CD14-positive monocyte (primary cell): ENCODE measurements at places on chromosomes 11 and 22.

DNA sequence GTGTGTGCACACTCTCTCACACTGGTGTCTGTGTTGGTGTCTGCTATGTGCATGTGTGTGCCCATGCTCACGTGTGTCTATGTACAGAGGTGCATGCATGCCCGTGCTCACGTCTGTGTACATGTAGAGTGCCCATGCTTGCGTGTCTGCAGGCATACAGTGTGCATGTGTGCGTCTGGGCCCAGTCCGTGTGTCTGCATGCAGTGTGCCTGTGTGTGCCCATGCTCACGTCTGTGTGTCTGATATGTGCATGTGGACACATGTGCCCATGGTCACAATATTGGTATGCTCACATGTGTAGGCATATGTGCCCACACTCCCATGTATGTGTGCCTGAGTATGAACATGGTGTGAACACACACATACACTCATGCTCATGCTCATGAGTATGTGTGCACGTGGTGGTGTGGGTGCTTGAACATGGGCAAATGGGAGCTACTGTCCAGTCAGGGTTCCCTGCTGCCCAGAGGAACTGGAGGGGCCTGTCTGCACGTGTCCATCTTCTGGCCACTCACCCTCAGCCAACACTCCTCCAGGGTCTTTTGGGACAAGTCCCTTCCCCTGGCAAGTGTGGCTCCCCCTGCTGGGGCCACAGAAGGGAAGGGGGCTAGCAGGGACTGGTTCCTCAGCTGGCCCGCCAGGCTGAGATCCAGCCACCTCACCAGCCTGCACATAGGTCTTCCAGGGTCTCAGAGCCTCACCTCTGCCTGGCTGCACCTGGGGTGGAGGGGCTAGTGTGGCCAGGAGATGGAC lies 7.3 kb upstream of the TBX1 start:
- DNase-seq = no peak

DNA sequence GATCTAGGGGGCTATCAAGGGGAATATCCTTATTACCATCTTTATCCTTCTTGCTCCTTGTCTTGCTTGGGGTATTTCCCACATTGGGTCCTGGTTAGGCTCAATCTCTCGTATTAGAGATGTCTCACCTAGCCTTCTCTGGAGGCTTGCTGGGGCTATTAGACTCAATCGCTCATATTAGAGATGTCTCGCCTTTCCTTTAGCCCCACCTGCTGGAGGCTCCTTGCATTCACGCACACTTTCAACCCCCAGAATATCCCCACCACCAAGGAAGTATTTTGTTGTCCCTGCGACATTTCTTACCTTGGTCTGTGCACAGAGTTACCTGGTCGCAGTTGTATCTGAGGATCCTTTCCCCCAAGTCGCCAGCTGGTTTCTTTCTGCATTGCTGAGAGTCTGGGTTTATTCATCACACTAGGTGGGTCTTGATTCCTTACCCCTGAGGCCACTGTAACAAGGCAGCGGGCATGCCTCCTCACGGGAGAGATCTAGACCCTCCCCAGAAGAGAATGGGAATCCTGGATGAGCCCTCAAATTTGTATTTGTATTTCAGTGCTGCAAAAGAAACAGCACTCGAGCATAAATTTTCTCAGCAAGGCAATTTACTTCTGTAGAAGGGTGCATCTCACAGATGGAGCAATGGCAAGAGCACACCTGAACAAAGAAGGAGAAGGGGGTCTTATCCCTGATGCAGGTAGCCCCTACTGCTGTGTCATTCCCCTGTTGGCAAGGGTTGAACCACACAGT lies 15.9 kb upstream of the HYLS1 start:
- DNase-seq = no peak

DNA sequence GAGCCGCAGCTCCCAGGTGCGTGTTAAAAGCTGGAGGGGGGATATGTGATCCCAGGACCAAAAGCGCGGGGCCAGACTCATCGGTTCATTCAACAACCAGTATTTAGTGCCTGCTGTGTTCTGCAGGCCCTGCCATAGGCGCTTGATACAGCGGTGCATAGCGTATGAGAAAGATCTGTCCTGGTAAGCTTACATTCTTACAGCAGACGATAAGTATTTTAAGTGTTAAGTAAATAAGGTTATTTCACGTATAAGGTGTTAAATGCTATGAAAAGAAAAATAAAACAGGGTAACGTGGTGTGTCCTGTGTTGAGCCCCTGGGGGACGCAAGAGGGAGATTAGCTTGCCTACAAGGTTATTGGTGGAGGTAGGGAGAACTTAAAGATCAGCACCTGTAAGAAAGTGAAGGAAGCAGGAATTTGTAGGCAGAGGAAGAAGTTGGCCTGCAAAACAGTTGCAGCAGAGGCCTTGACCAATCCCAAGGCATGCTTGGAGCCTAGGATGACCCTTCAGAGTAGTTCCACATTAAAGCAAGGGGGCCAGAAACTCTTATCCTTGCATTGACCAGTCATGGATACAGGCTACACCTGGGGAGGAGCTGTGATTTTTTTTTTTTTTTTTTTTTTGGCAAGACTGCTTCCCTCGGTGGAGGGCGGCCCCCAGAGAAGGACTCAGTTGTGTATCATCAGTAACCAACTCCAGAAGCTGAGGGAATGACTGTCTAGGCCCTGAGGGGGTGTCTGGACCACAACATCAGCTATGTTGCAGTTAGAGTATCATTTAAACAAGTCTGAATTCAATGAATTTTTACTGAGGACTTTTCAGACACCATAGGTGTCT lies 487 bp upstream of the LIPT2 start:
- no peak for DNase-seq

DNA sequence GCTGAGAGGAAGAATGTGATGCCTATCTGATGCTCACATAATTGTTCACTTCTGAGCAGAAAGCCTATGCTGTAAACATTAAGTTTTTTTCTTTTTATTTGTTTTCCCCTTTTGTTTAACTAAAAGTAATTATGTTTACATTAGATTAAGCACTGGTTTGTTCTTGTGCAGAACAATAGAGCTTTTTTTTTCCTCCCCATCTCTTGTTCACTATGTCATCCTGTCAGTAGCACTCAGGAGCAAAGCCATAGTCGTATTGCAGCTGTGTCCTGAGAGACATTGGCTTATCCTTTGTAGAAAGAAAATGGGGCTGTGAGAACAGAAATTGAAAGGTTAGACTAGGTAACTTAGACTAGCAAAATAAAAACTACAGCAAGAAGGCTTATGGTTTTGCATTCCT lies 301.8 kb upstream of the RAG2 start:
- no peak for DNase-seq

DNA sequence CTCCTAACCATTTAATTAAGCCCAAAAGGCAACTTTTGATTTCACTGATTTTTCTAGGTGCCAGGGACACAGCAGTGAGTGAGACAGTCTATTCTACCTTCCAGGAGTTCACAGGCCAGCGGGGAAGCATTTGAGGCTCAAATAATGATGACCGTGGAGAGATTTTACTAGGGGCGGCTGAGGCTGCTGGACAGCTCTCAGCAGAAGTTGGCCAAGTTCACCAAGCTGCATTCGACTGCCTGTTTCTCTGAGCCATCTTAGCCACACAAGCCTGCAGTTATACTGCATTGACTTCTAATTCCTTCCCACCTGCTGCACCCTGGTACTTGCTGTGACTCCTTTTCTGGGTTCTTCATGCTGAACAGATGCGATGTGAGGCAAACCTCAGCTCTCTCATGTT lies 168.9 kb upstream of the TBCEL start:
- DNase-seq = no peak
